ENCODE measurements at places on chromosomes 2 and 18.

GRCh38 chr2:101204400-101205115 is 48.1 kb upstream of the CNOT11 start:
- no peak for DNase-seq

GRCh38 chr2:18724371-18725145 is 135.2 kb upstream of the NT5C1B start:
- no peak for DNase-seq

GRCh38 chr2:102256276-102256675 is 55.1 kb upstream of the IL1RL1 start:
- DNase-seq = no peak

DNA sequence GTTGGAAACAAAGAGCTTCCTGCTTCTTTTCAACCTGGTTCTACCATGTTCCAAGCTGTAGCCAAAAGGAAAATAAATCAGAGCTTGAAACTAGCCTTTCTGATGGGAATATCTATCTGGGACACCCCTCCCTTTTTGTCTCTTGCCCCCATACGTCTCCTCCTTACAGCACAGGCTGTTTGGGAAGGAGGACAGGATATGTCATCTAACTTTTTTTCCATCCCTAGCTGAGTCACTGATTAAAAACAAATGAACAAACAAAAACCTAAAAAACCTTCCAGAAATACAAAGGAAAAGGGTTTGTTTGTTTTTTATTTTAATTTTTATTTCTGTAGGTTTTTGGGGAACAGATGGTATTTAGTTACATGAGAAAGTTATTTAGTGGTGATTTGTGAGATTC is 151.6 kb downstream of the FAM210A start:
- DNase-seq = no peak

- DNase-seq = no peak
Observed at GRCh38 chr2:136531731-136532130, 233.6 kb upstream of the THSD7B start.

GRCh38 chr2:8729939-8730338 is 48.1 kb downstream of the ID2 start:
- DNase-seq = no peak

Data from CD8-positive, alpha-beta T cell (primary cell).